Hematopoietic multipotent progenitor cell treated with erythropoietin and hydrocortisone succinate and interleukin-3 and kit ligand, for 15 days (in vitro differentiated cells): ENCODE measurements at places on chromosomes 16 and 17.

DNA sequence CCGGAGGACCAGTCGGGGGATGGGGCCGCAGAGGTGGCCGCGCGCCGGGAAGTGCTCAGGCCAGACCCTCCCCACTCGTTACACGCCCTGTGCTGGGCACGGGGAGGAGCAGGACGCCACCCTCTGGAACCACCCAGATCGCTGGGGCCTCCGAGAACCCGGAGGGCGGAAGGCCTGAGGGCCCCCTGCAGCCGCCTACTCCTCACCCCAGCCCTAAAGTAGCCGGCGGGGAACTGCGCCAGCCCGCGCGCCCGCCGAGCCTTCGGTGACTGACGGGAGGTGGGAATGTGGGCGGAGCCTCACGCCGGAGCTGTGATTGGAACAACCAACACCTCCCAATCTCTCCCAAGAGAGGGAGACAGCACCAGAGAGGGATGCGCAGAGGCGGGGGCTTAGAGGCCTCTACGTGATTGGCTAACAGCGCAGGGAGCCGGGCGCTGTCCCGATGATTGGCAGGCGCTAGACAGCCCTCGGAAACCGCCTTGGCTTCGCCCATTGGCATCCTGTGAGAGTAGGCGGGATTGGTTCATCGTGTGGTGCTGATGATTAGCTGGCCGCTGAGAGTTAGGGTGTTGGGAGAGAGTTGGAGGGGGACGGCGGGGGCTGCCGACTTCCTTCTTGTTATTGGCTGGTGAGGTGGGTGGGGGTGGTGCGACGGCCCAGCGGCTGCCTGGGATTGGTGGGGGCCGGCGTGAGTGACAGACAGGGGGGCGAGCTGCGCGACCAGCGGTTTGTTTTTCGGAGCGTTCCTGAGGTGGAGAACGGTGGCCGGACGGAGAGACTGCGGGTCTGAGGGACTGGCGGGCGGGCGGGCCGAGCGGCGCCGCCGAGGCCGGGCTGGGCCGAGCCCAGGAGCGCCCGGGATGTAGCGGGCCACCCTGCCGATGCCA lies at the start of gene MAP3K3:
Gene MAP3K3, plus strand, starts transcription at position 734 of the 890 bp plus-strand sequence. CDS start 343 bp downstream, outside the sequence.
- DNase-seq: peak; percentile 97

DNA sequence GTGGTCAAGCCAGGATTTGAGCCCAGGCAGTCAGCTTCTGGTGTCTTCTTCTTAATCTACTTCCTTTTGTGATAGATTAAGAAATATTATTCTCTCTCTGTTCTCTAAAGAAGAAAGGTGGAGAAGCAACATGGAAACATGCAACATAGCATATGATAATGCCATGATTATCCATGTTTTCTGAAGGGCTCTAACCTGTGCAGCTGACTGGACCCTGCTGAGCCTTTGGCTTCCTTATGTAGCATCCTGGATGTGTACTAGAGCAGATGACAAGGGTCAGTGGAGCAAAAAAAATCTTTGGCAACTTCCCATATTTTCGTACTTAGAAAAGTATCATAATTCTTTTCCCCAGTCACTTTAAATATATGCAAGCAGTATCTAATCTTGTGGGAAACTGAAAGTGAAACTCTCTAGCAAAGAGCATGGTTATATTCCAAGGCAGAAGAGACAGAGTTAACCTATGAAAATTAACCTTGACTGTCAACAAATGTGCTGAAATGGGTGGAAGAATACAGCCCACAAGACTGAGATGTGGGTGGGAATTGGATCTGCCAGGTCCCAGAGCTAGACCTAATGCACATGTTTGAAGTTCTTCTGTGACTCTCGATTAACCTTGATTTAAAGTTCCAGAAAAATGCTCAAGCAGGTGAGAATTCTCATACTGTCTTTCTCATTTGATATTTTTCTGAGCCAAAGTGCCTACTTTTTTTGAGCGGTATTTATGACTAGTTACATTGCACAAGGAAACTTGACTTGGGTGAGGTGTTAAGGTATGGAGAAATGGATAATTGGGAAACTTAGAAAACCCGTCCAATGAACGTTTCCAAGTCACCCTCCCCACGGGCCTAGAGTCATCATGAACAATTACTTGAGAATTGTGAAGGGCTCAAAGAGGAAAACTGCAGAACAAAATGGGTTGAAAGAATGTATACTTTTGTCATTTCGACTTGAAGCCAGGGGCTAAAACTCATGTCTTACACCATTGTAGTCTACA lies 248.6 kb downstream of the FTO start:
- DNase-seq: no peak

DNA sequence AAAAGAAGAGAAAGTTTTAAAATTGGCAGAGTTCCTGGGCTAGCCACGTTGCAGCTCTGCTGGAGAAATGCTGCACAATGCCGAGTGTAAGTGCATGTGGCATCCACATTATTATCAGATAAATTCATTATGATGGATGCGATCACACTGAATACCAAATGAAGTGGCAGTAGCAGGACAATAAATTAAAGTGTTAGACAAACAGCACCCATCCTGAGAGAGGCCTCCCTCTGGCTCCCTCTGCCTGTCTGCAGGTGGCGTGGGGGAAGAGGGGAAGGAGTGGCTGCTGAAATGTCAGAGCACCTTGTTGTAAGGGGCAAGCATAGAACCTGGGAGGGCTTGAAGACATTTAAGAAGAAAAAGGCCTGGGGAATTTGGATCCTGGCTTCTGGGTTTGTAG lies 324.1 kb downstream of the HAPSTR1 start:
- DNase-seq: no peak

GRCh38 chr17:72487731-72488494 lies 367.1 kb downstream of the SOX9 start:
- DNase-seq: no peak

DNA sequence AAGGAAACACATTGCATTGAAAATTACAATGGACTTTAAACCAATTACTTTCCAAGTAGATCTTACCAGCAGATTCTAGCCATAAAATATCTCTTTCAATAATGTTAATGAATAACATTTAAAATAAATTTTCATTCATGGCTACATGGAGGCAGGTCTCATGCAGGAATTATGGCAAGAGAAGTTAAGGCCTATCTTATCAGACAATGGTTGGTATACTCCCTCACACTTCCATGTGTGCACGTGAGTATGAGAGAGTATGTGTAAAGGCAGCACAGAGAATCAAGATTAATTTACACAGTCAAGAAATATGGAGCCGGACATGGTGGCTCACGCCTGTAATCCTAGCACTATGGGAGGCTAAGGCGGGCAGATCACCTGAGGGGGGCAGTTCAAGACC lies 76.5 kb downstream of the HELZ start:
- no peak for DNase-seq

- DNase-seq: peak; percentile 54
These were observed at the start of gene MPG for GRCh38 chr16:77807-78443. Gene MPG, plus strand, starts transcription at chr16:78225. Its CDS starts 85 bp downstream, at chr16:78310.

DNA sequence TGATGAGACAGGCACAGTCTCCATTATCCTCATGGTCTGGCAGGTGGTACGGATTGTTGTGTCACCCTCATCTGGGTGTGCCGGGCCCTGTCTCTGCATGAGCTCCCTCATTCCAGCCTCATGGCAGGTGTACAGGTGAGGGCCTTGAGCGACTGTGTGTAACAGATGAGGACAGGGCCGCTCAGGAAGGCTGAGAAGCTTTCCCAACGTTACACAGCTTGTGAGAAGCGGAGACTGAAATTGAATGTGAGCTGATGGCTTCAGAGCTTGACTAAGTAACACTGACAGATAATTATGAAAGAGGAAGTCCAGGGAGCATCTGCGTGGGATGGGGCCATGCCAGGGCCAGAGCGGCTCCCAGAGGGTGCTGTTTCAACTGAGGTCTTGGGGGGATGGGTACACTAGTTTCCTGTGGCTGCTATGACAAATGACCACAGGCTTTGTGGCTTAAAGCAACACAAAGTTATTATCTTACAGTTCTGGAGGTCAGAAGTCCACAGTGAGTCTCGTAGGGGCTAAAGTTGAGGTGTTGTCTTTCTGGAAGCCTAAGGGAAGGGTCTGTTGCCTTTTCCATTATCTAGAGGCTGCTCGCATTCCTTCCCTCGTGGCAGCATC lies 36.7 kb downstream of the CMIP start:
- DNase-seq: no peak
